ENCODE measurements at places on chromosomes 1 and 21.

DNA sequence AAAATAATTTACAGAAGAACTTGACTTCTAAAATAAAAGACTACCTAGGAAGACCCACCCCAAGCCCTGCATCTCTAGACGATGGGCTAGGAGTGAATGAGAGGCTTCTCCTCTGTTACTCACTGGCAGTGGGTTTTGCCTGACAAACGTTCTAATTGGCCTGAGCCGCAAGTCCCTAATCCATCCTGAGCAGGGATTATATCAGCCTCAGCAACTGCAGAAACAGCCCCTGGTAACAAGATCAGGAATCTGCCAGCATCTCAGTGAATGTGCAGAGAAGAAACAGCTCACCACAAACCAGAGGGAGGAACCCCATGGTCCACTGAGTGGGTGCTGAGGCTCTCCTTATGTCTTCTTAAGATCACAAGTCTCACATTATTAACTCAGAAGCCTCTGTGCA lies 240.6 kb downstream of the BRINP2 start:
- no peak for DNase-seq

DNA sequence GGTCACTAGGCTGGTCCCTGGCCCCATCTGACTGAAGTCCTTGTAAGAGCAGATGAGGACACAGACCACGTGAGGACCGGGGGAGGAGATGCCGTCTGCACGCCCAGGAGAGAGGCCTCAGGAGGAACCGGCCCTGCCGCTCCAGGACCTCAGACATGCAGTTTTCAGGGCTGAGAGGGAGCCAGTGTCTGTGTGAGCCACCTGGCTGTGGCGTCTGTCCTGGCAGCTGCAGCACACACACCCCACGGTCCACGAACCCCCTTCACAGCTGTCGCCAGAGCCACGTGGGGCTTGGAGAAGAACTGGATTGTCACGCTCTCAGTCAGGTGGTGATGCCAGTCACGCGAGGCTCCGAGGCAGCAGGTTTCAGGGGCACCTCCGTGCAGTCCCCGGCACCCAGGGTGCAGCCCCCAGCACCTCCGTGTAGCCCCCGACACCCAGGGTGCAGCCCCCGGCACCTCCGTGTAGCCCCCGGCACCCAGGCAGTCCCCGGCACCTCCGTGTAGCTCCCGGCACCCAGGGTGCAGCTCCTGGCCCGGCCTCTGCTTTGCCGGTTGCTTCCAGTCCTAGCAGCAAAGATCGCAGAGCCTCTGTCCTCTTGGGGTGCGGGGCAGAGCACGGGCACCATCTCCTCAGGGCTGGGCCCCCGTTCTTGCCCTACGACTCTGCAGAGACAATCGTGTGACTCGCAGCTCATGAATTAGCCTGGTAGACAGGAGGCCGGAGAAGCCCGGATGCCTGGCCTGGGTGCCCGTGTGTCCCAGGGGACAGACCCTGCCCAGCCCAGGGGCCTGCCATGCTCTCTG lies 19.0 kb upstream of the SUMO3 start:
- no peak for DNase-seq

GRCh38 chr1:221392453-221392852 lies 349.4 kb downstream of the DUSP10 start:
- no peak for DNase-seq

DNA sequence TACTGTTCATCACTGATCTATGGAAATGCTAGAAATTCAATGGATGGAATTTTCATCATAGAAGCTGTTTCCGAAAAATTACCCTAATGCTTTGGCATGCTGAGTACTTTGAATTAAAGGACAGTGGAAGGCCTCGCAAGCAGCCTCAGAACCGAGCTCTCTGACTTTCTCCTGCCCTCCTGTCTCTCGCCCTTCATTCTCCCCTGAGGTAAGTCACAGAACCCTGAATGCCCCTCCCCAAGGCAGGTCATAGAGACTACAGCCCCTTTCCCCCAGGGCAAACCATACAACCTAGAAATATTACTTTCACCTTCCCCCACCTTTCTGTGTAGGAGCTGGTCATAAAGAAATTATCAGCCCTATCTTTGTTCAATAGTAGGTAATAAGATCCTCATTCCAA lies 74.8 kb downstream of the LRIG2 start:
- no peak for DNase-seq

- DNase-seq = peak; percentile 57
These were observed 4.4 kb downstream of the ST7L start for GRCh38 chr1:112614460-112615065.

- DNase-seq = no peak
These were observed 52.2 kb upstream of the GRHL3 start for GRCh38 chr1:24266998-24267397.

GRCh38 chr21:32410916-32411315 lies 1.6 kb upstream of the EVA1C start:
- DNase-seq = no peak

GRCh38 chr1:160342953-160343869 lies at the start of the genes COPA and NCSTN:
TSS of gene COPA (minus strand) at chr1:160343250. CDS start at chr1:160343170, 80 bp downstream.
TSS of gene NCSTN (plus strand) at chr1:160343383. CDS start at chr1:160343397, 14 bp downstream.
- DNase-seq = peak; percentile 95

DNA sequence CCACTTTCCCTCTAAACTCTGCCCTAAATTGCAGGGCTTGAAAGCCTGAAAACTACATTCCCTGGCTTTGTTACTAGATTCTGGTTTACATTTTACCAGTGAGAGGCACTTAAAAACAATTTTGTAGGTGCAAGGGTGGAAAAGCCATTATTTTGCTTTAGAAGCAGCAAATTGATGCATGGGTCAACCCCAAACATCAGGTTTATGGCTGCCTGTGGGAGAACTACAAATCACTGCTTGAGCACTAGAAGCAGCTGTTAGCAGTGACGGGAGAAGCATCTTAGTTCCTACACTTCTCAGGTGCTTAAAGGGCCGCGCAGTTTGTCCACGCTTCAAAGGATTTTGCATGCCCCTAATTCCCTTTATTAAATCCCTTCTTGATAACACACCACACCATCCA lies 417.2 kb downstream of the PCP4 start:
- DNase-seq = no peak

DNA sequence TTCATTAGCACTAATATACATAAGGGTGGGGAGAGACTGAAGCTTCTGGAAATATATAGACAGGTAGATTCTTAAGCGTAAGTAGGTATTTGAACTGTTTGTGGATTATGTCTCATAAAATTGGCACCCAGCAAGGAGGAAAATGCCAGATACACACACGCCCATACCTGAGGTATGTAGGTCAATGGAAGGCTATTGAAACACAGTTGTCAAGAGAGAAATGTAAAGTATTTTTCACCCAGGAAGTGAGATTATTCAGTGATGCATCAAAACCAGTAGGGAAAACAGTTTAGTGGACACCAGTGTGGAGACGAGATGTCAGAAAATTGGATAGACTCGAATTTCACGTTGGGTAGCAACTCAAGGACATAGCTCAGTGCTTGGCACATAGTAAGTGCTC lies 4.7 kb upstream of the RSPH1 start:
- DNase-seq = no peak

DNA sequence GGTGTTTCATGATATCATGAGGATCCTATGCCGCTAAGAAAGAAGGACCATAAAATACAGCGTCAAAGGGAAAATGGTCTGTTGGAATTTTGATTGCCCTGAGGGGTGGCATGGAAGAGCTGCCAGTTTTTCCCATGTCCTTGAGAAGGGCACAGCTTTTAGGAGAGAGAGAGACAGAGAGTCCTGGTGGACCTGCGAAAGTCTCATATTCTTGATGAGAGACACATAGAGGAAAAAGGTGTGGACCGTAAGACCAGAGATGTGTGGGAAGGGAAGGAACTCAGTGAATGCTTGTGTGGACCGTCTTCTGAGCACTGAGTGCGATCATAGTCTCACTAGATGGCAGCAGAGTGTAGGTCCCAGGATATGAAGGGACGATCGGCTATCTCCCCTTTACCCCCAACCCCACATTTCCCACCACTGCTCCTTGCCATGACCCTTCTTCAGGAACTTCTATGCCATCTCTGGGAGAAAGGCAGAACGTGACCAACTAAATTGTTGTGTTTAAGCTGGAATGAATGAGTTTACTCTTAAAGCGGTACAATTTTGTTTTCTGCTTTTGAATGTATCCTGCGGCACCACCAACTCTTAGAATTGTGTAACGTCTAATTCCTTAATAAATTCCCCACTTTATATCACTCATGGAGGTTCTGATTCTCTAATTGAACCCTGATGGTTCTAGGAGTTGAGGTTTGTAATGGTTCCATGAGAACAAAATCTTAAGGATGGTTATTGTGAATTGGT lies 117.7 kb downstream of the CTH start:
- peak; percentile 4 for DNase-seq

DNA sequence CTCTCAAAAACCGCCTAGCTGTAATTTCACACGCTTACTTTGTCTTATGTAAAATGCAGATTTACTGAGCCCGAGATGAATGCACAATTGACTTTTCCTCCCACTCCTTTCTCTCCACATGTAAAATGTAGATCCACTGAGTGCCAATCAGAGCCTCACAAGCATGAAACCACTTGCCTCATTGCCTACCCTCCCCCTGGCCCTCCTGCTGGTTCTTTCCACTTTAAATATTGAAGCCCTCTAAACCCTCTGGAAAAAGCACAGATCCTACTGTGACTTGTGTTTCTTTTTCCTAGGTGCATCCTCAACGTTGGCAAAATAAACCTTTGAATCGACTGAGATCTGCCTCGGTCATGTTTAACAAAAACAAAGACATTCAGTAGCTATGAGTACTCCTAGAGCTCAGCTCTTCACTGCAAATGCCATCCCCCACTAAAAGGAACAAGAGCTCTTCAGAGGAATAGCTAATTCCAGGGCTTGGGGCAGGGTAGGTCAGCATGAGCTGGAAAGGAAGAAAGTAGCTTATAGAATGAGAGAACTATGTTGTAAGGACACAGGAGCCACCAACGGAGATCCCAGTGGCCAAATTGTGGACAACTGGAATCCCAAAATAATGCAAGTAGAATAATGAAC lies 365.5 kb upstream of the RUNX1 start:
- no peak for DNase-seq

All from CD4-positive, alpha-beta T cell treated with Interleukin-17A for 1 hour (primary cell).